Eye (tissue), 1 donor: ENCODE measurements at places on chromosomes 1 and 21.
A peak's percentile ranks its signal among the peaks of the same experiment; 100 is the strongest.

- no peak for DNase-seq
These were observed 138.4 kb upstream of the IPO9 start for GRCh38 chr1:201690528-201690927.

- DNase-seq: no peak
These were observed 20.7 kb downstream of the TRIM33 start for GRCh38 chr1:114490274-114490693.

DNA sequence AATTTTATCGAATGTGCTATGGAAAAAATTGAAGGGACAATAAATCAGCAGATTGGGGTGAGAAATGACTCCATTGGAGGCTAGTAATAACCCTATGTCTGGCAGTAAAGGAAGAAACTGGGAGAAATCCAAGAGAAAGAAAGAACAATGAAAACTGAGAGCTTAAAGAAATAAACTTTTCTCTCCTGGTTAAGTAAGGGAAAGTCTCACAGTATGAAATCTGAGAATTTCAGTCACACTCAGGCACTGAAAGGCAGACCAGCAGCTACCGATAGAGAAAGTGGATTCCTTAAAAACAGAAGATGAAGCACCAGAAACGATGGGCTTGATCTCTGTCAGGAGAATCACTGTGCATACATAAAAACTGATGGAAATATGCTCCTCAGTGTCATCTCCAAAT is 404.2 kb downstream of the PLPP3 start:
- peak; percentile 35 for DNase-seq

DNA sequence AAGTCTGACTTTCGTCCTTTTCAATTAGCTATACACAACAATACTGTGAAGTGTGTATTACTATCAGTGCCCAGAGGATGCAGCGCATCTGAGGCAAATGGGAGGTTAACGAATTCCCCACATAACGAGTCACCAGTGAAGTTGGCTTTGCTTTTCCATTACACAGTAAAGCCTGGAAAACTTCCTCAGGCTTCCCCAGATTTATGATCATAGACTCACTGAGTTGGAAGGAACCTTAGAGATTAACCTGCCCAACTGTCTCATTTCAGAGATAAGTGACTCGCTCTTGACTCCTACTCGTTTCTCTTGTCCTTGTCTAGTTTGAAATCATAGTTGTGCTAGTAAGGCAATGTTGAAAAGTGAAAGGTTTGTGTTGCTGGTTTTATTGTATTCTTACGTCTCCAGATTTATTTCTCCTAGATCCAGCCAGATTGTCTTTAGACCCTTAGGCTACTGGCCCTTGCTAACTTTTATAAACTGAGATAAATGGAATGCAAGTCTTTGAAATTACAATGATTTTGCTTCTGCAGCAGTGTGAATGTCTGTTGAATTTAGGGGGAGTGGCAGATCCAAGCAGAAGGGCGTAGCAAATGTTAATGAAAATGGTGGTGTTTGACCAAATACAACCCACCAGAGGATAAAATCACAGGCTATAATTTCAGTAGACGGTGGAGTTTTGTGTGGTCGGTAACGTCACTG is 17.3 kb downstream of the S1PR1 start:
- peak; percentile 64 for DNase-seq
